ENCODE measurements at places on chromosomes 12 and 14.

- no peak for DNase-seq
These were observed 5.0 kb upstream of the CCND2 start for GRCh38 chr12:4268329-4269181.

DNA sequence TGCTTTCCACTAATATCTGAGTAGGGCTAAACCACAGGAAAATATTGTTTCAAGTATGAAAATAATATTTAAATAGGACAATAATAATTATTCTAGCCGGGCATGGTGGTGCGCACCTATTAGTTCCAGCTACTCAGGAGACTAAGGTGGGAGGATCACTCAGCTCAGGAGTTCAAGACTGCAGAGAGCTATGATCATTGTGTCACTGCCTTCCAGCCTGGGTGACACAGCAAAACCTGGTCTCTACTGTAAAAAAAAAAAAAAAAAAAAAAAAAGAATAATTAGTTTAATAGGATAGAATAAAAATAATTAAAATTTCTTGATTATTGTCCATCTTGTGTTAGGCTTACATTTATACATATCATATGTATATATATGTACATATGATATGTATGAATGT lies 38.5 kb upstream of the BAZ1A start:
- no peak for DNase-seq

DNA sequence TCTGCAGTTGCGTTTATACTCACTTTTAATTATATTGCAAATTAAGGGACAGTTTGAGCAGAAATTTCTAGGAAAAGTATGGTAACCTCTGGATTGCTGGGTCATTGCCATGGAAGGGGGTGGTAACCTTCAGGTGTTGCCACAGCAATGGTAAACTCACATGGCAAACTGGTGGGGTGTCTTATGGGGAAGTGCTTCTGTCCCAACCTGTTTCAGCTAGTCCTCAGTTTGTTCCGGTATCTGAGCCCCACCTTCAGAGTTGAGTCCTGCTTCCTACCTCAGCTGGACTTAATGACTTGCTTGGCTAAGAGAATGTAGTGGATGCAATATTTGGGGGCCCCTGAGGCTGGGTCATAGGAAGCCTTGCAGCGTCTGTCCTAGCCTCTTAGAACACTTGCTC lies 7.3 kb upstream of the CLMN start:
- no peak for DNase-seq

GRCh38 chr12:52203079-52203921 lies 11.5 kb upstream of the KRT80 start:
- DNase-seq: peak; percentile 55

GRCh38 chr12:132600048-132601032 lies 10.0 kb downstream of the LRCOL1 start:
- DNase-seq: no peak

DNA sequence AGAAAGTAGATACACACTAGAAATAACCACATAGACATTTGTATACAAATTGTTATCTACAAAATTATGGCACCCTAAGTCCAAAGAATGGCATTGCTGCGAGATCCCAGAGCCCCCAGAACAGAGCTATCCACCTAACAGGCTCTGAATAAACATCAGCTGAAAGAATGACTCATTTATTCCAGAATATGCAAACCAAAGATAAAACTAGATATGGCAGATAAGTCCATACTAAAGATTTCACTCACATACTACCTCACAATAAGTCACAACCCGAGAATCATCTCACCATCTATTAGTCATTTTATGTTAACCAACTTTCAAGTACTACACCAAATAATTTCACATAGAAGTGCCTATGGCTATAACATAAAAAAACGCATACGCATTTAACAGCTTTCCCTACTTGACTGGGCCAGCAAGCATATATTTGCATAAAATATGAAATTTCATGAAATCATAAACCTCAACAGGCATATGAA lies 5.6 kb downstream of the CNIH1 start:
- DNase-seq: no peak

GRCh38 chr14:73731111-73731510 lies 16.9 kb upstream of the PNMA1 start:
- DNase-seq: no peak

DNA sequence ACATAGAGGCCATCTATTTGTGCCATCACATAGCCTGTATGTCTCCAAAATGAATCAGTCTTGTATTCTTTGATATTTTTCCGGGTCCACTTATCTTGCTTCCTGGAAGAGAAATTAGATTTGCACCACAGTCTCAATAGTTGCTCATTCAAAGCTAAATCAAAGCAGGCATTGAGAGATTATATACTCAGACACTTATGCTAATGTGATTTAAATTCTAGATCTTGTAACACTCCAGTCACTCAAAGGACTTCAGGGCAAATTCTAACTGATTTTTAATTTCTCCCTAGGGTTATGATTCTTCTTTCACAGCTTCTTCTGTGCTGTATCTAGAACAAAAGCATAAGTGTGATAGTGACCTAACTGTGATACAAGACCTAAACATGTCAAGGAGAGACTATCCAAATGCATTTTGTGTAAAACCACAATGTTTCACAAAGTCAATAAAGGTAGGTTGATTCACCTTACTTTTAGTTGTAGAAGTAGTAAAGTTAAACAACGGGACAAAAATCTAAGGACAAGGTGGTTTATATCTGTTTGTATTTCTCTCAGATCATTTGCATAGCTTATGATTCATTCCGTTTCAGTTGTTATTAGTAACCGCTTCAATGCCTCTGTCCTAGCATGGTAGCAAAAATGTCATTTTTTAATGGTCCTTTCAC lies 26.8 kb downstream of the PLBD1 start:
- no peak for DNase-seq

- DNase-seq: no peak
These were observed 615 bp downstream of the CDKN1B start for GRCh38 chr12:12717586-12718380.

DNA sequence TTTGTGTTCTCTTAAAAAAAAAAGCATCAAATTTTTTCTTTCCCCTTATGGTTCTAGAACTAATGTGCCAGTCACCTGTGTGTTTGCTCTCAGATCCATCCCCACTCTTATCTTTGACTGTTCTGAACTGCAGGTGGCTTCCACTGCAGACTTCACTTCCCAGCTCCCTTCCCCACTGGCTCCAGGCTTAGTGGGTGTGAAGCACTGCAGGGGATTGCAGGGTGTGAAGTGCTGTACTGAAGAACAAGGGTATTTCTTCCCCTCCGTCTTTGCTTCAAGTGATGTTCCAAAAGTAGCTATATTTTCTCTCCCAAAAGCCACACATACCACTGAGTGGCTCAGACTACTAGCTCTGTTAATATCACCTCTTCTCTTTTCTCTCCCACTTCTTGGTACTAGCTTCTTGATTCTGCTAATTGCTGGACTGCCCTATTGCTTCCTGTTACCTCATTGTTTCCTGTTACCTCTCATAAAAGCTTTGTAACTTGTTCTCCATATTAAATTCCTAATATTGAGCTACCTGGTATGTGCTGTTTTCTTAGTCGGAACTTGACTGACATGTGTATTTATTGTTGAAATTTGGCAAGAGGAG lies 115.4 kb upstream of the PRICKLE1 start:
- no peak for DNase-seq

DNA sequence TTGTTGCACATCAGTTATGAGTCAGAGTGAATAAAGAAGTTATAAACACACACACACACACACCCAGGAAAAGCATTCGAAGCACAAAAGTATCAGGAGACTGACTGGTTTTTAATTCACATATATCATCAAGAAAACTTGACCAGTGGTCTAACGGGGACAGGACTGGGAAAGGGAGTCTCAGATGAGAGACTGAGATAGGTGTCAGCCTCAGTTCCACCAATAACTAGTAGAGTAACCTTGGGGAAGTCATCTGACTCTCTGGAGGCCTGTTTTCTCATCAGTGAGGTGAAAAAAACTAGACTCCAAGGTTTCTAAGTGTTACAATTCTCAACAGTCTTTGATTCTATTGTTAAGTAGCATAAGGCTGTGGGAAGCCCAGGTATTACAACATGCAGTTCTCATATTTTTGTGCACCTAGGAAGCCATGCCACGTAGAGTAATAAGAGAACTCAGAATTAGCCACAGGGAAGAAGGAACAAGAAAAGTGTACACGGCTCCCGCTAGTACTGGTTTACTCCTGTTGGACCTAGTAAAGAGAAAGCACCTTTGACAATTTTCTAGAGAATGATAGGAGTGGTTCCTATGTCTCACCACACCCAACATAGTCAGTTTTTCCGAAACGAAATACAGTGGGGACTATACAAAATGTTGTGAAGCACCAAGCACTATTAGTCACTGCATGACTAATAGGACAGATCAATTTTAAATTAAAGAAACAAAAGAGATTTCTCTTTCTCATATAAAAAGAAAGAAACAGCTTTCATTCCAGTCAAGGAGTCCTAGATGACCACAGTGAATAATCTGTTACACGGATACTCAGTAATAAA lies 5.0 kb downstream of the PPTC7 start:
- no peak for DNase-seq

DNA sequence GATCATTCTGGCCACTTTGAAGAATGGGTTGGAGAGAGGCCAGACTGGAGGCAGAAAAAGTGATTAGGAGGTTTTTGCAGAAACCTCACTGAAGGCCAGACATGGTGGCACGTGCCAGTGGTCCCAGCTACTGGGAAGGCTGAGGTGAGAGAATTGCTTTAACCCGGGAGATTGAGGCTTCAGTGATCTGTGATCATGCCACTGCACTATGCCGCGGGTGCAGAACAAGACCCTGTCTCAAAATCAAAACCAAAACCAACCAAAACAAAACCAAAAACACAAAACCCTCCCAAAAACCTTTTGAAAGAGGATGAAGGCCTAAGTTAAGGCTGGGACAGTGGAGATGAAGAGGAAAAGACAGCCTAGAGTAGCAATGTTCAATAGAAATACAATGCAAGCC lies 15.2 kb upstream of the CFAP54 start:
- no peak for DNase-seq

GRCh38 chr14:64730061-64730440 lies 25.8 kb downstream of the PLEKHG3 start:
- no peak for DNase-seq

GRCh38 chr14:85530626-85531025 lies 682 bp downstream of the FLRT2 start:
- DNase-seq: no peak

- no peak for DNase-seq
These were observed 13.7 kb downstream of the SPRYD3 start for GRCh38 chr12:53065470-53065869.
